ENCODE measurements at places on chromosomes 1 and 21. TPM values are rescaled to one million over a fixed set of nuclear protein-coding genes. Genes with fewer than 3 reads are reported as not detected.

GRCh38 chr1:156134716-156135435 is 18.5 kb upstream of the SEMA4A start:
- H3K27me3 ChIP-seq = no peaks in the 10 kb centered on the region
- peaks cover 5% of the 10 kb centered on the region for H3K4me1 ChIP-seq
- H3K36me3 ChIP-seq = peaks cover 2% of the 10 kb centered on the region
- H3K4me3 ChIP-seq = no peak overlapping the region
- H3K27ac ChIP-seq = no peak overlapping the region

DNA sequence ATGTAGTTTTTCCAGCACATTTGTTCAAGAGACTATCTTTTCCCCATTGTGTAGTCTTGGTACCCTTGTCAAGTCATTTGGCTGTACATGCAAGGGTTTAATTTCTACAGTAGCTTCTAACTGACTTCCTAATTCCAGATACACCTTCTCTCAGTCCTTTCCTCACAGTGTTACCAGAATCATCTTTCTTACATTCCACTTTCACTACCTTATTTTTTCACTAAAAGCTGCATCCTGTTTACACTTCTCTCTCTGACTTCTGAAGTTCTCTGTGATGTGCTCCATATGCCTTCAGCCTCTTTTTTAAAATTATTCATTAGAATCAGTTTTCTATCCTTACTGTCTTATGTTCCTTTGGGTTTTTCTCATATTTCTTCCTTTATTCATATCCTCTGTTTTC is 57.1 kb upstream of the RWDD3 start:
- no peaks in the 10 kb centered on the region for H3K36me3 ChIP-seq
- DNase-seq = no peak
- H3K27ac ChIP-seq = no peak overlapping the region
- H3K4me3 ChIP-seq = no peak overlapping the region
- H3K4me1 ChIP-seq = no peaks in the 10 kb centered on the region

GRCh38 chr1:230399321-230400006 is 26.7 kb downstream of the PGBD5 start:
- no peak overlapping the region for H3K27ac ChIP-seq
- no peaks in the 10 kb centered on the region for H3K4me1 ChIP-seq

GRCh38 chr1:58340185-58340584 is 206.3 kb downstream of the OMA1 start:
- no peaks in the 10 kb centered on the region for H3K4me1 ChIP-seq
- H3K36me3 ChIP-seq = no peaks in the 10 kb centered on the region
- no peak overlapping the region for H3K4me3 ChIP-seq
- no peaks in the 10 kb centered on the region for H3K27me3 ChIP-seq

DNA sequence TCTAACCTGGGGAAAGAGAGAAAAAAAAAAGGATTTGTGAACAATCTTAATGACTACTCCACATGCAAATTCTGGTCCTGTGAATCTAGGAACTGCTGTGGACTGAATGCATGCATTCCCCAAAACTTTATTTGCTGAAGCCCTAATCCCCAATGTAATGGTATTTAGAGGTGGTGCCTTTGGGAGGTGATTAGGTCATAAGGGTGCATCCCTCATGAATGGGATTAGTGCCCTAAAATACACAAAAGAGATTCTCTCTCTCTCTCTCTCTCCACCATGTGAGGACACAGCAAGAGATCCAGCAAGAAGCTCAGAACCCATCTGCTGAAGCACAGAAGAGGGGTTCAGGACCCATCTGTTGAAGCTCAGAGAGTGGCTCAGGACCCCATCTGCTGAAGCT is 26.2 kb upstream of the KIRREL1 start:
- no peak overlapping the region for H3K27ac ChIP-seq
- H3K4me3 ChIP-seq = no peak overlapping the region
- peaks cover 2% of the 10 kb centered on the region for H3K4me1 ChIP-seq
- no peak for DNase-seq
- H3K36me3 ChIP-seq = no peaks in the 10 kb centered on the region

GRCh38 chr1:10424034-10424433 is 6.2 kb upstream of the CENPS start:
- no peaks in the 10 kb centered on the region for H3K27me3 ChIP-seq
- H3K4me1 ChIP-seq = peaks cover 14% of the 10 kb centered on the region
- no peak for DNase-seq
- H3K4me3 ChIP-seq = no peak overlapping the region

- no peak for DNase-seq
- peaks cover 19% of the 10 kb centered on the region for H3K4me1 ChIP-seq
- H3K36me3 ChIP-seq = peaks cover 8% of the 10 kb centered on the region
- H3K27ac ChIP-seq = no peak overlapping the region
- no peaks in the 10 kb centered on the region for H3K27me3 ChIP-seq
These were observed 5.0 kb downstream of the SYT11 start for GRCh38 chr1:155864393-155864792.

GRCh38 chr21:38363693-38364092 is 106.9 kb downstream of the KCNJ15 start:
- no peaks in the 10 kb centered on the region for H3K27me3 ChIP-seq
- no peak for DNase-seq
- no peak overlapping the region for H3K4me3 ChIP-seq
- no peak overlapping the region for H3K27ac ChIP-seq
- no peaks in the 10 kb centered on the region for H3K4me1 ChIP-seq
- H3K36me3 ChIP-seq = no peaks in the 10 kb centered on the region

DNA sequence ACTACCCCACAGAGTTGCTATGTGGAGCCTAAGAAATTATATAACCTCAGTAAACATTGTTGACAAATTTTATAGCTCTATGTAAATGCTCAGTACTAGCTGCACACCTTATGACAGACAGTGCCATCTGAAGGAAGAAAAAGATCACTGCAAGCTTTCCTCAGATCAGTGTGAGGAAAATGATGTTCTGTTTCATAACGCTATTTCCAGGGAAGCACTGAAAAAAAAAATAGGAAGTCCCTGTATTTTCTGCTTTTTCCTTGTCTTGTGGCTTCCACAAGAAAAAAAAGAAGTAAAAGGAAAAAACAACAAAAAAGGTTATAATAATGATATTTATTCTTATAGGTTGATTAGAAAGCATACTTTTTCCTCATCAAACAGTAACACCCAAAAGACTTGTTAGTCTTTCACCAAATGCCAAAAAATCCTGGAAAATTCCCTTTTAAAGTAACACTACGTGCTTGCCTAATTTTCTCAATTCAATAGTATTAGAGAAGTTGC is 23.2 kb downstream of the LYST start:
- DNase-seq = no peak
- no peaks in the 10 kb centered on the region for H3K27me3 ChIP-seq
- H3K36me3 ChIP-seq = peaks cover 31% of the 10 kb centered on the region
- no peak overlapping the region for H3K27ac ChIP-seq

DNA sequence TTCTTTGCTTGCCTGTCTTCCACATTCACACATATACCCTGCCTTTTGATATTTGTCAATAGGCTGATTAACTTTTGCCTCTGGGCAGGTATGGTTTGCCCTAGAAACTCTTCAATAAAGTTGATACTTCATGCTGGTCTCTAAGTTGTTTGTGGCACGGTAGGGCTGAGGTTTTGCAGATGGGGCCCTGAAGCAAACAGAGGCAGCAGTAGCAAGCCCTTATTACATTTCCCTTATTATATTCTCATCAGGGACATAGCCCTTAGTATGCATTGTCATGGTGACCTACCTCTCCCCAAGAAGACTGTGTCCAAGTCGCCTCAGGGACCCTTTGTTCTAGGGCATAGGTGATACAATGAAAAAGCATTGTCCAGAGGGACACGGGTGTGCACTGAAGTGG is at the start of gene OR6P1:
Gene OR6P1 (minus strand): TSS at position 101 of the 400 bp plus-strand sequence. CDS start 6,976 bp downstream, outside the sequence.
- peaks cover 35% of the 10 kb centered on the region for H3K27me3 ChIP-seq
- DNase-seq = no peak
- no peak within 1 kb of the TSS for H3K4me3 ChIP-seq

GRCh38 chr1:88462096-88462487 is 222.0 kb upstream of the PKN2 start:
- no peak for DNase-seq
- no peaks in the 10 kb centered on the region for H3K36me3 ChIP-seq
- H3K4me3 ChIP-seq = no peak overlapping the region
- no peaks in the 10 kb centered on the region for H3K4me1 ChIP-seq
- peaks cover 41% of the 10 kb centered on the region for H3K27me3 ChIP-seq
- no peak overlapping the region for H3K27ac ChIP-seq

The NID1 gene
- total RNA-seq = 0.38 TPM

The STUM gene
- not detected for total RNA-seq

The DENND1B gene
- total RNA-seq = 29.5 TPM

The INSRR gene
- total RNA-seq = 0.19 TPM

Data from activated CD8-positive, alpha-beta memory T cell treated with anti-CD3 and anti-CD28 coated beads, Interleukin-2, amount 10 ng/mL, durations not matched to agents 7 days and 5 days (primary cell).